Activated CD4-positive, CD25-positive, alpha-beta regulatory T cell (primary cell): ENCODE measurements at places on chromosomes 2 and 18.

GRCh38 chr2:159506764-159507440, 109.4 kb downstream of the BAZ2B start:
- no peak for DNase-seq

- DNase-seq, result no peak
Observed at GRCh38 chr2:134368009-134368817, 114.3 kb downstream of the MGAT5 start.

DNA sequence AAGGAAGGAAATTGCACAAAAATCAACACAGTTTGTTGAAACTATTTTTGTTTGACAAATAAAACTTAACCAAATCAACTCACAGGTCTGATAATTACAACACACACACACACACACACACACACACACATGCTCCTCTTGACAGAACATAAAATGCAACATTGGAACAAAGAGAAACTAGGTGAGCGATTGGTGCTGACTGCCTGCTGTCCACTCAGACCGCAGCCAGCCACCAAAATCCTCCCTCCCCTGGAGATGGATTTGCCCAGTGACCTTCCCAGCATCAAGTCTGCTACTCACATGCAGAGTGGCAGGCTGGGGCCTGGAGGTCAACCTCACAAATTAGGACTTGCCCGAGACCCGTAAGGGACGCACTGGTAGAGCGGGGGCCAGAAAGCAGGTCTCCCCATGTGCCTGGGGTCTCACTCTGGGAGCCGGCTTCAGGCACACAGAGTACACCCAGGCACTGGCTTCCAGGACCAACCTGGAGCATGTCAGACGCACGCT, 61.4 kb downstream of the DIPK1C start:
- no peak for DNase-seq

GRCh38 chr2:122132147-122132691, 376.8 kb downstream of the TSN start:
- DNase-seq, result no peak

DNA sequence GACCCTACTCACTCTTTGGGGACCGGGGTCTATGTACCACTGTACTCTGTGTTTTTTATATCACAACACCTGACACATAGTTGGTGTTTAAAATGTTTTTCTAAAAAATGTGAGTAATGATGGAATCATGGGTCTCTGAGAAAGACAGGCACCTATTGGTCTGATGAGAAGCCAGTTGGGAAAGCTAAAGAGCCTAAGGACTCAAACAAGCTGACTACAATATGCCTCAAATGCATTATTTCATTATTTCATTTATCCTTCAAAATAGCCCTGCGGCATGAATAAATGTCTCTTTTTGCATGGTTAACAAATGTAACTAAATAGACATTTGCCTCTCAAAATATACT, 102.9 kb upstream of the SCN1A start:
- no peak for DNase-seq

GRCh38 chr2:222960126-222960525, 91.9 kb upstream of the KCNE4 start:
- DNase-seq, result no peak

DNA sequence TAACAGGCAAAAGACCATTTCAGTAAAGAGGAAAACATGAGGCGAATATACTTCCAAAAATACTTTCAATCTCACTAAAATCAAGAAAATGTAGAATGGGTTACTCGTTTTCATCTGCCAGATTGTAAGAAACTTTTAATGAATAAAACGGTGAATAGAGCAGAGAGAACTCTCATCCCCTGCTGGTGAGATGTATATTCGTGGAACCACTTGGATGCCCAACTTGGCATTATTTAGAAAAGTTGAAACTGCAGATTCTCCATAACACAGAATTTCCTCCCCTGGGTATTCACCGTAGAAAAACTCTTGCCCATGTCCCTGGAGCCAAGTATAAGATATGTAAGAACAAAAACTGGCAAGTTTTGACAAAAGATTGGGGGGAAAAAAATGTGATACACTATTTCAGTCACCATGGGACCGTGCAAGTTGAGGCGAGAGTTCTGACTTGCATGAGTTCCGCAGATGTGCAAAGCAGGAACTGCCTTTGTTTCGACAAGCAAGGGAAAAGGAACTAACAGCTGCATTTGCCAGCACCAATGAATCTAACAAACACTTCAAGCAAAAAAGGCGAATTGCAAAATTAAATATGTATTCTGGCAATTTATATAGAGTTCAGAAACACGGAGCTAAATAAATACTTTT, 14.8 kb downstream of the TIMM21 start:
- no peak for DNase-seq

DNA sequence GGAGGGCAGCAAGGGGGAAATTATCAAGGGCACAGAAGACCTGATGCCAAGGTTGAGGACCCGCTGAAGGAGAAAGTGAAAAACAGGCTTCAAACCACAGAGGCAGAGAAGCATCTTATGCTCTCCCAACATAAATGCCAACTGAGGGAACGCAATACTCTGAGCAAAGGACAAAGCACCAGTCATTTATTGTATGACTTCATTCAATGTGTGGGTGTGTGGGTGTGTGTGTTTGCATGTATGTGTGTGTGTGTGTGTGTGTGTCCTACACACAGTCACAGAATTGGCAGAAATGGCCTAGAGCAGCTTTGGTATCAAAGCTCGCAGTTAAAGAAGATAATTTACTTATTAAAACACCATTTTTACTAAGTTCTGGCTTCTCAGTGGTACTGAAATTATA, 51.4 kb downstream of the UXS1 start:
- DNase-seq, result no peak

DNA sequence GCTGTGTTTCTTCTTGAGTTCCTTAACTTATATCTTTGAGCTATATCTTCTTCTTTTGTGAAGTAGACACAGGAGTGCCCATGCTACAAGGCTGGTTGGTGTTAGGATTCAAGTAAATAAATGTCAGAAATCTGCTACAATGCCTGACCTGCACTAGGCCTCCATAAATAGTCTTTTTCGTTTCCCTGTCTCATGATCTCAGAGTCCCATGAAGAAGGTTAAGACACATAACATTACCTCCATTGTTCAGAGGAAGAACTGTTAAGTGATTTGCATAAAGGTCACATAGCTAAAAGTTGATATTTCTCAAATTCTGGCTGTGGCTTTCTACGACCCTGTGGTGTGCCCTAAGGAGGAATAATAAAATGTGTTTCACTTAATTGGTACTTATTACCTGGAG, 228.4 kb downstream of the KCNS3 start:
- DNase-seq, result no peak

DNA sequence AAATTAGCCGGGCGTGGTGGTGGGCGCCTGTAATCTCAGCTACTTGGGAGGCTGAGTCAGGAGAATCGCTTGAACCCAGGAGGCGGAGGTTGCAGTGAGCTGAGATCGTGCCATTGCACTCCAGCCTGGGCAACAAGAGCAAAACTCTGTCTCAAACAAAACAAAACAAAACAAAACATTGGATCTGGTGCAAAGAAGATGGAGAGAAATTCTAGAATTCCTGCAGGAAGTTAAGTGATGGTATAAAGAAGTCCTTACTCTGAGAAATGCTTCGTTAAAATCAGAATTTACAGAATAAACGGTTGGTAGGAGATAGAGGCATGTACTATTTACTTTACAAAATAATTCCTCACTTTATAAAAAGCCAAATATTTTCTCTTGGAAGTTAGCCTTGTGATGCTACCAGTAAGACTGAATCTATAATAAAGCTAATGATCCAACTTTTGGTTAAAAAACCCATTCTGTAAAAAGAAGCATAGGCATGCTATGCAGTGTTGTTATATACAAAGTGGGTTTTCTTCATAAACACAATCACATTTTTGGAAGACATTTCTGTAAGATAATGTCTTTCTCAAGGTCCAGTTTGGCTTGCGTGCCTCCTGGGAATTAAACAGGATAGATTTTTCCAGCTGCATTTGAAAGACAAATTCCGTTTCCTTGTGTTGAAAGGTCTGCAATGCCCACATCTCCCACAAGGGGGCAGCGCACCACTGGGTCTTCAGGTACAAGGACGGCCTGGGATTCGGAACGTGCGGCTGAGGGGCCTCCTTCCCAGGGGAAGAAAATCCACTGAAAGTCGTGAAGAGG, 35.6 kb upstream of the PNO1 start:
- DNase-seq, result peak; percentile 53

GRCh38 chr2:22800412-22800811, 584.6 kb upstream of the KLHL29 start:
- DNase-seq, result no peak

DNA sequence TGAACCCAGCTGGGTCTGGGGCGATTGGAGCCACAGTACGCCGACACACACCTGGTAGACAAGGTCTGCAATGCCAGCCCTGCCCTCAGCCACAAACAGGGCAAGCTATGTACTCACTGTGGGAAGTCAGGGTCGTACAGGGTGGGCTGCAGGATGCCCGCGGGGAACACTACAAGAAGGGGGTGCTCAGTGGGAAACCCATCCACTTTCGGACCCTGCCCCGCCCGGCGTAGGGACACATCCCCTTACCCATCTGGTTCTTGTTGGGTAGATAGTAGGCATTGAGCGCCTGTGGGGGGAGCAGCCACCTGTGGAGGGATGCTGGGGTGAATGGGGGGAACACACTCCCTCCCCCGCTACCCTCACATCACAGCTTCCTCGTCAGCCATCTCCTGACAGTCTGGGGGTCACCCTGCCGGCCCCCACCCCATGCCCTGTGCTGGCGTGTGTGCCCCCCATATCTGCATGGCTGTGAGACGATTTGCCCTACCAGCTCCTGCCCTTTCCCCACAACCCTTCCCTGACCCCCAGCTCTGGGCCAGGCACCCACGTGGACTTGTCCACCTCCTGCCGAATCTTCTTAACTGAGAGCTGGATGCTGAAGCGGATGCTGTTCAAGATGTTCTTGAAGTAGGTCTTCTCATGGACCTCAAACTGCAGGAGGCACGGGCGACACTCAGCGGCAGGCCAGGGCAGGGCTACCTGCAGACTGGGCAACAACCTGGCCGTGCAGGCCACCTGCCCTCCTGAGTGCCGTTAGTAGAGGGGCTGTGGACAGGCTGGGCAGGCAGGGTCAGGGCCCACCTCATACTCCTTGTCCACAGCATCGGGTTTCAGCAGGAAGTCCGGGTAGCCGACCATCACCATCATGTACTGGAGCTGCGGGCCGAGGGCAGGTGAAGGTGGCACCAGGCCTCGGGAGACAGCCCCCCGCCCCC, 5.1 kb downstream of the ECEL1 start:
- DNase-seq, result no peak

- no peak for DNase-seq
Observed at GRCh38 chr2:102735416-102736109, 26.3 kb upstream of the TMEM182 start.

- DNase-seq, result no peak
Observed at GRCh38 chr18:225745-226144, 42.1 kb downstream of the THOC1 start.

- DNase-seq, result no peak
Observed at GRCh38 chr2:188294352-188294926, 2.8 kb downstream of the GULP1 start.

- no peak for DNase-seq
Observed at GRCh38 chr2:176768185-176768584, 444.4 kb upstream of the HNRNPA3 start.

- no peak for DNase-seq
Observed at GRCh38 chr2:220272656-220273055, 645.2 kb downstream of the SLC4A3 start.

DNA sequence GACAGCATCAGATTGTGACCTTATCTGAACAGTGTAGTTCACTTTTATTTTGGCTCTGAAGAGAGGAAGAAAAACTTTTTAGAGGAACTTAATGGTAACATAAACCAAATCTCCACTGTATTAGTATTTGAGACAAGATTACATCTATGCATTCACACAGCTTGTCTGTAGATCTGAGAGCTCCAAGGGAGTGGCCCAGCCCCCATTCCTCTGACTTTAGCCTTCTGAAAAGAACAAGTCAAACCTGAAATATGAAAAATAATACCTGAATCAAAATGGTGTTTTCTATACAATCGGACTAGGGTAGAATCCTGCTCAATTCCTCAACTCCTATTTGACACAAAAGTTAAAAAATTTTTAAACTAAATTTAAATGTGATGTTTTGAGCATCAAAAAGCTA, 23.1 kb downstream of the STARD7 start:
- DNase-seq, result no peak

GRCh38 chr2:126343136-126343535, 312.8 kb upstream of the GYPC start:
- no peak for DNase-seq

DNA sequence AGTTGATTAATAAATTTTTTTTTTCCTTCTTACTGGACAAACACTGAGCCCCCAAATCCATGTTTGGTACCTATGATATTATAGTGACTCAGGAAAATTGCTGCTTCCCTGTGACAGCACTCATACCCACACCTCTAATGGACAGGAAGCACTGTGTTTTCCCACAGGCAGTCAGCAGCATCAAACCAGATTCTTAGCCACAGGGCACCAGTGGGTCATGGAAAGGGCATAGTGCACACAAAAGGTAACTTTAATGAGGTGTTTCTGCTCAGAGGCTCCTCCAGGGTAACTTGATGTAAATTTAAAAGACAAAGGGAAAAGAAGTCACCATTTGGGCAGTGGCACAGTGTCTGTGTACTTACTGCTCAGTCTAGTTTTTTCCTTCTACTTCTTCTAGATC, 34.1 kb downstream of the SERPINB11 start:
- DNase-seq, result no peak

GRCh38 chr2:181674461-181674860, 5.9 kb downstream of the NEUROD1 start:
- DNase-seq, result no peak

DNA sequence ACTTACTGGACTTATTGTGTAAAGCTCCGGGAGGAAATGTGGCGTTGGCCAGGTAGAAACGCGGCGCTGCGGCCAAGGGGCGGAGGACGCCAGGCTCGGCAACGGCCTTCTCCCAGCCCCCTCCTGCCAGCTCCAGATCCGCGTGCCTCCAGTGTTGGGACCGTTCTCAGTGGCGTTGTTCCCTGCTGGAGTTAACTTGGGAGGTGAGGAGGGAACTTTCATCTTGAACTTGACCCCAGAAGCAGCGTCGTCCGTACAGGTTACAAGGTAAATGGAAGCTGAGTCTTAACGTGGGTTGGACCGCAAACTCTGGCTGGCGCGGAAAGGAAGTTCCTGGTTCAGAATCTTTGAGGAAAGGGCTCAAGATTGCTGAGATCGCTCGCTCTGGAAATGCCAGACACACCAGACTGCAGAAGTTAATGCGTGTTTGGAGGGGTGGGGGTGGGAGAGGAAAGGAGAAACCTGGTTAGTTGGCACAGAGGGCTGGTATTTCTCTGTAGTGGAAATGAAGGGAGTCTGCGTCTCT, 1.3 kb downstream of the TANC1 start:
- DNase-seq, result no peak

DNA sequence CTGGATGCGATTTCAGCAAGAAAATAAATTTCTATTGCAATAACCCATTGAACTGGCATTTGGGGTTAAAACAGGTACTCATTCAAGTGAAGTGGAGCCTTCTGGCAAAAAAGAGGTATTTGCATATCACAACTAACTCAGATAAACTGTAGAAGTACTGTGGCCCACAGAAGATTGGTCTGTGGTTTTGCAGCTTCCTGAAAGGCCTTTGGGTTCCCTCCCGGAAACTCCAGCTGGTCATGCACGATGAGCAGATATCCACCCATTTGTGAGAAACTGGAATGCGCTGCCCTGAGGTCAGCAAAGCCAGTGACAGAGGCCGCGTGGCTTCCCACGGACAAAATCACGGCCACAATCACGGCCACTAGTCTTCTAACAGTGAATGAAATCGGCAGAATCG, 106.3 kb downstream of the EPHA4 start:
- no peak for DNase-seq

GRCh38 chr2:120515759-120516678, 170.1 kb downstream of the INHBB start:
- DNase-seq, result no peak
